ENCODE measurements at places on chromosomes 4 and X.

GRCh38 chrX:155027509-155028066 is 944 bp downstream of the FUNDC2 start:
- DNase-seq, result peak; percentile 62

- no peak for DNase-seq
Observed at GRCh38 chrX:120625371-120625770, 4.5 kb downstream of the C1GALT1C1 start.

DNA sequence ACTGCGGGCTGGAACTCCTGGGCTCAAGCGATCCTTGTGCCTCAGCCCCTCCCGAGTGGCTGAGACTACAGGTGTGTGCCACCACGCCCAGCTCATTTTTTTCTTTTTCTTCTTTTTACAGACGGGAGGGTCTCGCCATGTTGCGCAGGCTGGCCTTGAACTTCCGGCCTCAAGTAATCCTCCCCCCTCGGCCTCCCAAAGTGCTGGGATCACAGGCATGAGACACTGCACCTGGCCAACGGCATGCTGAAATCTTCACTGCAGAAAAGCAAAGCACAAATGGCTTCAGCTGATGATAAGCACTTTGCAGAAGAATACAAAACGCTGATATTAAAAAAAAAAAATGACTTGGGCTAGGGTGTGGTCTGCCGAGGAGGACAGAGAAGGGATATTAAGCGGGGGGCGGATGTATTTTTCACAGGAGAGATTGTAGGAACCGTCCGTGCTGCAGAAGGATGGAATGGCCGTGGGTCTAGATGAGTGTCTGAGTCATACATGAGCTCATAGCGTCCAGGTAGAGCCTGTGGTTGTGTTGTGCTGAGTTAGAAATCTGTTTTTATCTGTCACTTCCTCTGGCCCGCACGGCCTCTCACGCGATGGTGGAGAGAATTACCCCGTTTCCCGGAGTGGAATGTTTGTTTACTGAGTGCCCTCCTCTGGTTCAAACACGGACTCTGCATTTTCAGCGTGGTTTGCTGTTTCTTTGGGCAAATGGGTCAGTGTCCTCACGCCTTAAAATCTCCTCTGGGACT is 8.5 kb upstream of the AKAP17A start:
- peak; percentile 52 for DNase-seq

- no peak for DNase-seq
Observed at GRCh38 chr4:46954643-46955042, 38.7 kb downstream of the GABRA4 start.

- peak; percentile 22 for DNase-seq
Observed at GRCh38 chr4:71841336-71841735, 57.5 kb upstream of the GC start.

GRCh38 chr4:74671080-74671698 is 123.1 kb downstream of the BTC start:
- DNase-seq, result peak; percentile 62

DNA sequence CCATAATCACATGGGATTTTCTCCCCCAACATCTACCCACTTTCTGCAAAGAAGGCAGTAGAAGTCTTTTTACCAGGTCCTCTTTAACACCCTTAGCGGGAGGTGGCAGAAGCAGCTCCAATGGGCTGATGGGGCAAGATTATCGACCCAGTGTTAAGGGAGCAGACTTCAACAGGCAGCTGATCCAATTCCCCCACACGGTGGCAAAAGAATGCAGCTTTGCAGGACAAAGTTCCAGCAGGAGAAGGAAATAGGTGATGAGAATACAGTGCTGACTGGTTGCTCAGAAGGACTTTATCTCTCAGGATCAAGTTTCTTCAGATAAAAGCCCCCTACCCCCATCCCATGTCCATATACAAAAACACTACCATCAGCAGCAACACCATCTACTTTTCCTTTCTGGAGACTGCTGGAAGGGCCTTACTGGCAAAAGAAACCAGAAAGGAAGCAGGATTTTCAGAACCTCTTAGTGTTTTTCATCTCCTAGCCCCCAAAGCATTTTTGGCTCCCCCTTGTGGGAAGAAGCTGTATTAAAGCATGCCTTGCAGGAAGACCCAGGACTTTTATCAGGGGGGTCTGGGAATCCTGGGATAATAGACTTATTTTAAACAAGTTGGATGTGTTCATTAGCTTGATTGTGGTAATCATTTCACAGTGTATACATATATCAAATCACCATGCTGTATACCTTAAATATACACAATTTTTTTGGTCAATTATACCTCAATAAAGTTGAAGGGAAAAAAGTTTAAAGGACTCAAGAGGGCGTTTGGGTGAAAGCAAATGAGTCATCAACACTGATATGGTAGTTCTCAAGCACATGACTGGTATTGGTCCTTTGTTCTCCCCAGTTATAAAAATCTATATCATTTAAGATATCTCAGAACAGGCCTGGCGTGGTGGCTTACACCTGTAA is 146.4 kb downstream of the GPC3 start:
- DNase-seq, result peak; percentile 10

All from mammary epithelial cell (primary cell).